Activated CD4-positive, alpha-beta T cell treated with anti-CD3 and anti-CD28 coated beads for 48 hours (primary cell): ENCODE measurements at places on chromosomes 1 and 21.

- DNase-seq: no peak
Observed at GRCh38 chr1:4017636-4018365, 117.7 kb upstream of the C1orf174 start.

GRCh38 chr21:36156815-36157670, at the start of gene DOP1B:
TSS of gene DOP1B (plus strand) at chr21:36156824. CDS start at chr21:36164734, 7,910 bp downstream.
- peak; percentile 45 for DNase-seq

GRCh38 chr1:96308314-96308713, 413.3 kb upstream of the PTBP2 start:
- DNase-seq: no peak

GRCh38 chr1:163528710-163529348, 207.1 kb downstream of the NUF2 start:
- DNase-seq: peak; percentile 19

GRCh38 chr1:203559523-203559922, 65.6 kb downstream of the OPTC start:
- DNase-seq: no peak

GRCh38 chr1:43058545-43059360, 100.1 kb upstream of the SLC2A1 start:
- DNase-seq: peak; percentile 50

DNA sequence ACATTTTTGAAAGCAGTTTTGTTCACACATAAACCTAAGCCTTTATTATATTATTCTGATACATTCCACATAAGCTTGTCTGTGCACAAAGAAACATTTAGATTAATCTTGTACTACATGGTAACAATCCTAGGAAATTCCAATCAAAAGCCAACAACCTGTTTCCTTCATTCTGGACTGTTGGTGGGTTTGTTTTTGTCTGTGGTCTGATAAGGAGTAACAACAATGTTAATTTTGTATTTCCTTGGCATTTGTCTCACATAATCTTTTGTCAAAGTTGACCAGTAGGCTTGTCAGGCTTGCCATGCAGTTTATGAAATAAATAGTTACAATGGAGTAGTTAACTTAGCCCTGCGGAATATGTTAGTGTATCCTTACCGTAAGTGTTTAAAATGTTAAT, 183.3 kb downstream of the DHRS3 start:
- DNase-seq: no peak

DNA sequence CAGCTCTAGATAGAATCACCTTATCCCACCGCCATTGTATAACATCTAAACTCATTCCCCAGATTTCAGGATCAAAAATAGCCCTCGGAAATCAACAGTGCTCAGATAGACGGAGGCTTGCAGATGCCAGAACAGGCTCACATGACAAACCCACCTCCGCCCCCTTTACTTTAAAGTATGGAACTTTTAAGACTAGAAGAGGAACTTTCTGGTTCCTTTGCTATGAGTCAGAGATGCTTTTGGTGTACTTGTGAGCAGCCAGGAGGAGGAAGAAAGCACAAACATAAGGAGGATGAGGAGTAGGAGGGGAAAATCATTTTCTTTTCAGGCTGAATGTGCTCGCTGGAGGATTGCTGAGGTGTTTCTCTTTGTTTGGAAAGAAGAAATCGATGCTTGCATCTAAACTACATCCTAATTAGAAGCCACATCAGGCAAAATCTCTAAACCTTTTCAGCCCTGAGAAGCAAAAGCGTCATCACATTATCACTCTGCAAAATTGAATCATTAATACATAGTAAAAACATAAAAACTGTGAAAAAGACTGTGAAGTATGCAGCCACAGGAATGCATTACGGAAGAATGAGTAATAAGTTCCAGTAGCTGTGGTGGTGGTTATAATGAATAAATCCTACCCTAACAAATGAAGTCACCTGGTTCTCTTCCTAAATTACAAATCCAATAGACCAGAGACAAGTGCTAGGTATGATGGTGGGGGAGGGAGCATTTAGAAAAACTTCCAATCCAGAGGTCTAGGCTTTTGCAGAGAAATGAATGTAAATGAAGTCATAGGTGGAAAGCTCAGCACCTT, 251.3 kb downstream of the KCNH1 start:
- no peak for DNase-seq

DNA sequence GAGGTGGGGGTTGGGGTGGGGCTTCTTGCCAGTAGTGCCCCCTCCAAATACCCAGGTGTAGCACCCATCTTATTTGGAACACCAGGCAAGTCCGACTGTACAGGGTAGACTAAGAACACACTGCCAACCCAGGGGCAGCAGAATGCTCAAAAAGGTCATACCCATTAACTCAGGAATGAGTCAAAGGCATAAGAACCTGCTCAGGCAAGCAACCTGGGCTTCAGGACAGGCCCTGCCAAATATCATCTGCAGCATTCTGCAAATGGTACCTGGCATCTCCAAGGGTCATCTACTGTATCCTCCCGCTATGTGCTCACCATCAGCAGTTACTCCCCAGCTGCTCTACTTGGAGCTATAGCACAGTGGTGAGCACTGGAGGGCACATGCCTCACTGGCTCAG, 19.4 kb downstream of the PEA15 start:
- no peak for DNase-seq

DNA sequence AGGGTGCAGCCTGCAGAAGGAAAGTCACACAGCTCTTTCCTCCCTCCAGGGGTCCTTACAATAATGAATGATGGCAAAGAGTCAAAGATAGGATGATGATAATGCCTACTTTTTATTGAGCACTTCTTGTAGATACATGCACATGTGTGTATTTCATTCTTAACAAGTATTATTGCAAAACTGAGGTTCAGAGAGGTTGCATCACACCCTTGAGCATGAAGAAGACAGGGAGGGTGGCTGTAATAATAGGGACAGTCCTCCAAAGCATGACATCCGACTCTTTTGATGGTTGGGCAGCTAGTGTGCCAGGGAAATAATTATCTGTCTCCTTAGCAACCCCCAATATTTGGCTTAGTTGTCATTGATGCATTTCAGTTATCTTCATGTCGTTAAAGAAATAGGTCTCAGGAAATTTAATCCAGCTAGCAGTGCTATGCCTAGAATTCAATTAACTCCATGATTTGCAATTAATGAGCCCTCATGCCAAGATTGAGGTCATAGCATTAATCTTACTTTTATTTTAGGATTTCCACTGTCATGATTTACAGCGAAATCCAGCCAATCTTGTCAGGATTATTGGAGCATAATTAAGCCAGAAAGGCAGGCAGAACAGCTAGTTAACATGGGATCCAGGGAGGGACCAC, 35.0 kb downstream of the DNAJC6 start:
- no peak for DNase-seq

DNA sequence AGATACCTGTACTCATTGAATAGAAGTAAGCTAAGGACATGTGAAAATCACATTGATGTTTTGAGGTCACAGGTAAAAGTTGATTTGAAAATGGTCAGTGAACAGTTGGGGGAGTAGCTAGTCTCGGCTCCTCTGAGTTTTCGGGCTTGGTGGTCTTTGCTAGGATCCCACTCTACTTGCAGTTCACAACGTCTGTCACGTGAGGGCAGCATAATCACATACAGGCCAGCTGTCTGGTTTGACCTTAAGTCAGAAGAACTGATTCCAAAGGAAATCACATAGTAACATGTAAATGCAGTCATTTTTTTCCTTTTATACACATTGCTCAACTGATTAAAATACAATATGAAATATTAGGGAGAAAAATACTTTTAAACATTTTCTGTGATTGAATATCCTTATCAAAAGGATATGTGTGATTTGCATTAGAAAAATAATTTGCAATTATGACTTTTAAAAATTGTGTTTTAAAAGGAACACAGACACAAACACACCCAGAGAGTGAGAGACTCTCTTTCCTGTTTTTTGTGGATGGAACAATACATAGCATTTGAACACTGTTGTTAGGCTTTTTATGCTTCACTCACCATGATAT, 21.8 kb upstream of the PDC start:
- DNase-seq: peak; percentile 57

GRCh38 chr1:101920577-101920976, 76.1 kb downstream of the OLFM3 start:
- DNase-seq: no peak

DNA sequence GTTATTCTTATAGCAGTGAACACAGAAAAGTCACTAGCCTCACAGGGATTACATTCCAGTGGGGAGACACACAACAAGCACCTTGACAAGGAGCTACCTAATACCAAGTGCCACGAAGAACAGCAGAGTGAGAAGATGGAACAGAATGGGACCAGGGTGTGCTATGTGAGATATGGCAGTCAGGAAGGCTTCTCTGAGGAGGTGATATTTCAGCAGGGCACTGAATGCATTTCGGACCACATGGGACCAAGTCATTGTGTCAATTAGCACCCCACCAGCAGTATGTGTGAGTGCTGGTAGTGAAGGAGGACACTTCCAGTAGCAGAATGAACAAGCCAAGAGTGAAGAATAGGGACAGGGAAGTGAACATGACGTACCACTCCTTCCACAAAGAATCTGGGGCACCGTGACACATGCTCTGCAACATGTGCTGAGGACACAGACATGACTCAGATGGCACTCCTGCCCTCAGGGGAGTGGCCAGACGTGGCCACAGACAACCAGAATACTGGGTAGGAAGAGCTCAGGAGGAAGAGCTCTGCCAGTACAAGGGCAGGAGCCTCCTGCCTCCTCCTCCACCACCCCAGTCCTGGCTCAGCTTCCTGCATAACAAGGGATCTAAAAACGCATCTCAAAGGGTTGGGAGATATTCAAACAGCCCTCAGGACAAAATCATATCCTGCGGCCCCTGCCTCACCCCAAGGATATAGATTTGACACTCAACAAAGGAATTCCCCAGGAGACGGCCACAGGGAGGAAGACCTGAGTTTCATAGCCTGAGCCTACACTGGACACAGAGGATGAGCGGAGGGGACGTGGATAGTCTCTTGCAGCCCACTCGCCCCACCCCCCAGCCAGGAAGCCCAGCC, 102.5 kb downstream of the TRABD2B start:
- DNase-seq: no peak

- DNase-seq: no peak
Observed at GRCh38 chr1:82923931-82924330, 1075.0 kb downstream of the TTLL7 start.

DNA sequence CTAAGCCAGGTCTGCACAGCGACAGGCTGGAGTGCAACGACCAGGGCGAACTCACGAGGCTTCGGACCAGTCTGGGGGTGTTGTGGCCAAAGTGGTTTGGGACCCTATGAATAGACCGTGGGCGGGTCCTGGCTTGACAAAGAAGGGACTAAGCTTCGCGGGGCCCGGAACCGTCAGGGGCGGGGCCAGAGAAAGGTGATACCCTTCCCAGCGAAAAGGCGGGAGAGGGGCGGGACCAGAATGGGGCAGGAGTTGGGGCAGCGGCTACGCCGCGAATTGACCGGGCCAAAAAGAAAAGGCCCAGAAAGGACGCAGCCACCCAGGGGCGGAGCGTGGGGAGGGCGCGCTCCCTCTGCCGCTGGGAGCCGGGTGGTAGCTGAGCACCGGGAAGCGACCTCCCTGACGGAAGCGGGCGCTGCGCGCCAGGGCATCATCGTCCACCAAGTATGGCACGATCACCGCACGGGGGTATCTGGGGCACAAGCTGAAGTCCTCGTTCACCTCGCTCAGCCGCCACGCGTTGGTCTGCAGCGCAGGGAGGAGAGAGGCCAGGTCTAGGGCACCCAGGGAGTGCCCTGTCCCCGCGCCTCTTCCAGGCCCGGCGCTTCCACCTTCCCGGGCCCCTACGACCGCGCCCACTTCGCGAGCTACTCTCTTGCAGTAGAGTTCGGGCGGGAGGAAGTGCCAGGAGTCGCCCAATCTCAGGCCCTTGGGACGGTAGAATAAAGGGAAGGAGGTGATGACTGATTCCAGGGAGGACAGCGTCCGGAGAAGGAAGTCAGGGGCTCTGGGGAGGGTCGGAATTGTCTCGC, 6.7 kb upstream of the FAM167B start:
- peak; percentile 57 for DNase-seq

DNA sequence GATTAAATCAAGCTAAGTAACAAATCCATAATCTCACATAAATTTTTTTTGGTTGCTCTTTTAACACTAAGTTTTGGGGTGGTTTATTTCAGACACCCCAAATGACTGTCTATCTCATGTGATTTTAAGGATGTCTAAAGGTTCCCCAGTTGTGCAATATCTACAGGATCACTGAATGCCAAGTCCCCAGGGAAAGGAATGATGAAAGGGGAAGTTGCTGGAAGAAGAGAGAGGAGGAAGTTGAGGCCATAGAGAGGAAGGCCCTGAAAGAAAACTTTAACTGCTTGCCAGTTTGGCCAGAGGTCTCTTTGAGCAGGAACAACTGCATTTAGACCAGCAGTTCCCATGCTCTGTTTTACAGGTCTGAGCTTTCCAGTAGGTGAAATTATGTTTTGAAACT, 27.5 kb upstream of the SLC19A2 start:
- DNase-seq: no peak

DNA sequence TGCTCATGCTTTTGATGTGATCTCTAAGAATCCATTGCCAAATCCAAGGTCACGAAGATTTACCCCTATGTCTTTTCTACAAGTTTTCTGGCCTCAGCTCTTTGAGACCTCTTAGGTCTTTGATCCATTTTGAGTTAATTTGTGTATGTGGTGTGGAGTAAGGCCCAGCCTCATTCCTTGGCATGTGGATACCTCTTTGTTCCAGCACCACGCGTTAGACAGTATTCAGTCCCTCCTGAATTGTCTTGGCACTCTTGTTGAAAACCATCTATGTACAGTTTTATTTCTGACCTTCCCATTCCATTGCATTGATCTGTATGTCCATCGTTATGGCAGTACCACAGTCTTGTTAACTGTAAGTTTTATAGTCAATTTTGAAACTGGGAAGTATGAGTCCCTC, 8.0 kb upstream of the FTCD start:
- DNase-seq: no peak

- no peak for DNase-seq
Observed at GRCh38 chr21:32523988-32524719, 61.2 kb downstream of the TCP10L start.

DNA sequence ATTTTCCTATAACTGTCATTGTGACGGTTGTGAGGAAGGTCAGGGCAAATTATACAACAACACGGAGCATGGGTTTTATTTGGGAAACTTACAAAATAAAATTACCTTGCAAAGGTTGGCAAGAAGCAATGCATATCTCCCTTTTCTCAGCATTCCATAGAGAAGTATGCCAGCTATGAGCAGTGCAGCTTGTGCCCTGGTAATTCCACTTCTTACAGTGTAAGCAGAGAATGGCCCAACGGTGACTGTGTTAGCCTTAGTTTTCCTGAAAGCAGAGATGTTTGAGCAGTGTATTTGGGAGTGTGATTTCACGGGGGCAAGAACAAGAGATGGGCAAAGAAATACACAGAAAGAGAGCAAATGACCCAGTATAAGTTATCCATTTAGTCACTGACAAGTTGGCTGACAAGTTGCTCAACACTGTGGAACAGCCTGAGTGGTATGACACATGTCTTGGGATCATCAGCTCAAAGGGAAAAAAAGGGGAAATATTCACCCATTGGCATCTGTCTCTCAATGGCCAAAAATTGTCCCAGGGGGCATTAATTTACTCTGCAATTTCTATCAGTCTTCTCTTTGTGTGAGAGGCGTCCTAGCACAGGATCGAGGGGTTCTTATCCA, 210.9 kb upstream of the NRIP1 start:
- no peak for DNase-seq

GRCh38 chr21:23890652-23891051, 1716.6 kb downstream of the MRPL39 start:
- DNase-seq: no peak
